ENCODE measurements at places on chromosomes 7 and 10. TPM values are rescaled to one million over a fixed set of nuclear protein-coding genes. Genes with fewer than 3 reads are reported as not detected.

KIAA1549 gene
- total RNA-seq = 6.0 TPM

NAT16 gene
- total RNA-seq = 0.19 TPM

DENND10 gene
- 48.3 TPM for total RNA-seq

CTAGE4 gene
- total RNA-seq = not detected

EGR2 gene
- 0.29 TPM for total RNA-seq

OPN4 gene
- not detected for total RNA-seq

MMP21 gene
- 0.03 TPM for total RNA-seq

EXOSC1 gene
- total RNA-seq = 55.0 TPM

SMO gene
- 11.8 TPM for total RNA-seq
